ENCODE measurements at places on chromosomes 4 and X. TPM values are rescaled to one million over a fixed set of nuclear protein-coding genes. Genes with fewer than 3 reads are reported as not detected.

Gene TEX13D
- total RNA-seq = not detected

Gene TIGD4
- total RNA-seq = not detected

Gene FMR1NB
- not detected for total RNA-seq

Gene FGD1
- total RNA-seq = 2.2 TPM

Gene PGRMC1
- total RNA-seq = 400 TPM

Gene MGAT4D
- total RNA-seq = not detected
